ENCODE measurements at places on chromosomes 4 and X. TPM values are rescaled to one million over a fixed set of nuclear protein-coding genes. Genes with fewer than 3 reads are reported as not detected.

The SPANXA2 gene
- total RNA-seq, result not detected

The COX7B2 gene
- total RNA-seq, result not detected

The SHISA3 gene
- 0.33 TPM for total RNA-seq

The CXorf49 gene
- total RNA-seq, result not detected

The HOPX gene
- 3.3 TPM for total RNA-seq

The ADH6 gene
- total RNA-seq, result not detected

The SHOX gene
- not detected for total RNA-seq

The ETDB gene
- not detected for total RNA-seq

The LIAS gene
- 8.0 TPM for total RNA-seq

The PLP1 gene
- total RNA-seq, result not detected

The PLXNA3 gene
- total RNA-seq, result 11.6 TPM

The RELL1 gene
- 71.0 TPM for total RNA-seq

The DMRTC1 gene
- not detected for total RNA-seq

The PABPC1L2A gene
- not detected for total RNA-seq

The SPON2 gene
- total RNA-seq, result 367 TPM

The TLR1 gene
- 1.3 TPM for total RNA-seq

The TEX13D gene
- total RNA-seq, result not detected

The ASMTL gene
- total RNA-seq, result 11.0 TPM

The GAGE1 gene
- not detected for total RNA-seq
